ENCODE measurements at places on chromosomes 16 and 17.

- peak; percentile 88 for DNase-seq
These were observed at the start of gene SPG7 for GRCh38 chr16:89507834-89508590. Gene SPG7, plus strand, starts transcription at chr16:89508403. Its CDS starts 15 bp downstream, at chr16:89508418.

- DNase-seq, result no peak
These were observed 38.2 kb downstream of the MAF start for GRCh38 chr16:79562166-79562823.

- DNase-seq, result no peak
These were observed 49.1 kb upstream of the SLC25A19 start for GRCh38 chr17:75338335-75338734.

GRCh38 chr17:40535924-40536294 lies 29.4 kb downstream of the CCR7 start:
- no peak for DNase-seq

- no peak for DNase-seq
These were observed 78.5 kb downstream of the WWOX start for GRCh38 chr16:78177987-78178386.

DNA sequence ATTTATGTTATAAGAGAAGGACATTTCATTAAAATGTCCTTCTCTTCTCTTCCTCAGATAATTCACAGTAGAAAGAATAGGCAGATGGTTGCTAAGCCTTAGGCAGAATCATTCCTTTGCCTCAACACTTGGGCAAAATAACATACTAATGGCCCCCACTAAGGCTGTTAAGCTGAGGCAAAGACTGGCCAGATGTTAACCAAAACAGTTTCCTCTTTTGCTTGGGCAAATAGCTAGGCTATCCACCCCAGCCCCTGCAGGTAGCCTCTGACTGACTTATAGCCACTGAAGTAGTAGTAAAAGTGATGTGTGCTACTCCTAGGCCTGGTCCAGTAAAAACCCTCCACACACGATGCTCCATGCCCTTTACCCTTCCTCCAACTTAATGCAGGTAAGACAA lies 55.2 kb downstream of the SPAG9 start:
- no peak for DNase-seq

DNA sequence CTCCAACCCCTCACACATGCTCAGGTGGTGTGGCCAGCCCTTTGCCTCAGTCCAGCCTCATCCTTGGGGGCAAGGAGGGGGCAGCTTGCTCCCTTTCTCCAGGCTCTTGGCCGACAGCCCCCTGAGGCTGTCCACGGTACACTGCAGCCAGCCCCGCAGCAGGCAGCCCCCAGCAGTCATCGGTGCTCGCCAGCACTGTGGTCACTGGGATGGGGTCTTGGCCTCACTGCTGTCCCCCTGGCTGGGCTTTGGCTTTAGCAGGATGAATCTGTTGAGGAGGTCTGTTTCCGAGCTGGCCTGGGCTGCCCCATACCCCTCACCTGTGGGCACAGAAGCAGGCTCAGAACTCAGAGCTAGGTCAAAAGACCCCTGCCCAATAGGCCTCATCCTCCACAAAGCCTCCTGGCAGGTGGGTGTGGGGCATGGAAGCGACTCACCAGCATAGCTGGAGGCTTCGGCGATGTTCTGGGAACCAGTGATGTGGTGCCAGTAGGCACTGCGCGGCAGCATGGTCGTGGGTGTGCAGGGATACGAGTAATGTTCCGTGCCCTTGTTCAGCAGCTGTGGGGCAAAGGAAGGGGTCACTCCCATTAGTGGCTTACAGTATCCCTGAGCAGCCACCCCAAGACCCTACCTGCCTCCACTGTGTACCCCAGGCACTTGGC lies 10.8 kb downstream of the POLR2C start:
- no peak for DNase-seq

DNA sequence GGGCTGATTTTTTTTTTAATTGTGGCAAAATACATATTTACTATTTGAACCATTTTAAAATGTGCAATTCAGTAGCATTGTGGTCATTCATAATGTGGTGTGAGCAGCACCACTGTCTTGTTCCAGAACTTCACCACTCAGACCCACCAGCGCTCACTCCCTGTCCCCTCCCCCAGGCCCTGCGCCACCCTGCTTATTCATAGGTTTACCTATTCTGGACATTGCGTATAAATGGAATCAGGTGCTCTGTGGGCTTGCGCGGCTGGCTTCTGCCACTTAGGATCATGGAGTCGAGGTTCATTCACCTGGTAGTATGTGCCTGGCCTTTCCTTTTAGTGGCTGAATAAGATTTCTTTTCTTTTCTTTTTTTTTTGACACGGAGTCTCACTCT lies 59.4 kb downstream of the NT5M start:
- no peak for DNase-seq

GRCh38 chr17:40531051-40531991 lies 29.9 kb upstream of the TNS4 start:
- DNase-seq, result peak; percentile 19

GRCh38 chr17:59238906-59239305 lies 18.6 kb downstream of the GDPD1 start:
- no peak for DNase-seq

GRCh38 chr17:64596439-64596838 lies 65.7 kb downstream of the SMURF2 start:
- no peak for DNase-seq

GRCh38 chr16:70572926-70573270 lies 49.3 kb downstream of the SF3B3 start:
- DNase-seq, result no peak

- no peak for DNase-seq
These were observed 44.6 kb upstream of the GSE1 start for GRCh38 chr16:85568519-85568918.

DNA sequence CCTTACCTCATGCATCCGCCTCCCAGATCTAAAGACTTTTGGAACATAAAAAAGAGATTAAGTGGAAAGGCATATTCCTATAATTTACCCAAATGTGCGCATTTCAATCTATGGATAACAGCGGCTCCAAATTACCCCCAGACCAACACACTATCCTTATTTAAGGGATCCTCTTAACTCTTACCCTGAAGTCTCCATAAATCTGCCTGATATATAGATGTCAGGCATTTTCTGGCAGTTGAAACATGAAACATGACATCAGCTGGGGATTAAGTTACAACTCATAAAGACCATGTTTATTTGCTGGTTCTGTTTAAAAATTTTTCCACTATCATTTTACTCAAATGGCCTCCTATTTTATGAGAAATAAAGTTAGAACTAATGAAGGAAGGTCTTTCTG lies 478.5 kb upstream of the SALL1 start:
- no peak for DNase-seq

DNA sequence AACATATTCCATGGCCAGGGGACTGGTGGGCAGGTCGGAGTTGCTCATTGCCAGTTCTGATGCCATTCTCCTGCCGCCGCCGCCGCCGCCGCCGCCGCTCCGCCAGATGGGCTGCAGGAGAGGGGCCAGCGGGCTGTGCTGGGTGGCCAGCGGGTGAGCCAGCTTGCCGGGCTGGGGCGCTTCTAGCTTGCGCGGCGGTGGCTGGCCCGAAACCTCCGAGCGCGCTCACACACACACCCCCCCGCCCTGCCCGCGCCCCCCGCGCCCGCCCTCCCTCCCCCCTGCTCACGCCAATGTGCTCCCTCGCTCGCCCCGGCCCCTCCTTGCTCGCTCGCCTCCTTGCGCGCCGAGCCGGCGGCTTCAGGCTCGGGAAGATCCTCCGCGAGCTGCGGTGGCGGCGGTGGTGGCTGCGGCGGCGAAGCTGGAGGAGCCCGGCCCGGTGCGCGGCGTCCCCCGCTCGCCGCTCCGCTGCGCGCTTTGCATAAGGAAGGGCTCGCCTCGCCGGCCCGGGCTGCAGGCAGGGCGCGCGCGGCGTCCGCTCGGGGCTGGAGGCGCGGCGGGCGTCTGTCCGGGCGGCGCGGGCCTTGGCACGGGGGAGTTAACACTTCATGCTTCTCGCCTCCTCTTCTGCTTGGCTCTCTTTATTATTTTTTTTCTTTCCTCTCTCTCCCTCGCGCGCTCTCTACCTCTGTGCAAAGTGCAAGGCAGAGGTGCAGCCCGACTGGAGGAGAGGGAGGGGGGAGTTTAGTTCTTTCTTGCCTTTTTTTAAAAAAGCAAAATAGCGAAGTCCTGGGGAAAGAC lies 500 bp downstream of the MAF start:
- DNase-seq, result peak; percentile 79

- no peak for DNase-seq
These were observed 317.9 kb downstream of the MAP2K6 start for GRCh38 chr17:69732272-69732918.

DNA sequence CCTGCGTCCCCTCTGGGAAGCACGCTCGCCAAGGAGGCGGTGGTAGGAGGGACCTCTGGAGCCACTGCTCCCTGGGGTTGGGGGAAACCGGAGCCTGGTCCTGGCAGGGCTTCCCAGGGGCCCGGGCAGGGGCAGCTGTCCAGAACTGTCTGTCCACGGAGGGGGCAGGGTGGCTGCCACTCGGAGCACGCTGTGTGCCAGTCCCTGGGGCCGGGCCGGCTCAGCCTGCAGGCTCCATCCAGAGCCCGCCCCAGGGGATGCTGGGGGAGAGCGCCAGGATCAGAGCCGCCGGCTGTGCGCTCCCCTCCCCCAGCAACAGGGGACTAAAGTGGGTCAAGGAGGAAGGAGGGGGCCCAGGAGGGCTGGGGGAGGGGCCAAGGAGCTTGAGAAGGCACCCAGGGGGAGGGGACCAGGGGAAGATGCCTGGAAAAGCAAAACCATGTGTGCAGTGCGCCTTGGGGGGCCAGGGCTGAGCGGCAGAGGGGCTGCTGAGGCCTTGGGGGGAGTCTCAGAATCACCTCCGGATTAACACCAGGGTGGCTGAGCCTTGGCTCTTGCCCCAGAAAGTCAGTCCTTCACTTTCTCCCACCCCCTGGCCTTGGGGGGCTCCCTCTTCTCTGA lies 21.3 kb downstream of the ZNF423 start:
- peak; percentile 82 for DNase-seq

DNA sequence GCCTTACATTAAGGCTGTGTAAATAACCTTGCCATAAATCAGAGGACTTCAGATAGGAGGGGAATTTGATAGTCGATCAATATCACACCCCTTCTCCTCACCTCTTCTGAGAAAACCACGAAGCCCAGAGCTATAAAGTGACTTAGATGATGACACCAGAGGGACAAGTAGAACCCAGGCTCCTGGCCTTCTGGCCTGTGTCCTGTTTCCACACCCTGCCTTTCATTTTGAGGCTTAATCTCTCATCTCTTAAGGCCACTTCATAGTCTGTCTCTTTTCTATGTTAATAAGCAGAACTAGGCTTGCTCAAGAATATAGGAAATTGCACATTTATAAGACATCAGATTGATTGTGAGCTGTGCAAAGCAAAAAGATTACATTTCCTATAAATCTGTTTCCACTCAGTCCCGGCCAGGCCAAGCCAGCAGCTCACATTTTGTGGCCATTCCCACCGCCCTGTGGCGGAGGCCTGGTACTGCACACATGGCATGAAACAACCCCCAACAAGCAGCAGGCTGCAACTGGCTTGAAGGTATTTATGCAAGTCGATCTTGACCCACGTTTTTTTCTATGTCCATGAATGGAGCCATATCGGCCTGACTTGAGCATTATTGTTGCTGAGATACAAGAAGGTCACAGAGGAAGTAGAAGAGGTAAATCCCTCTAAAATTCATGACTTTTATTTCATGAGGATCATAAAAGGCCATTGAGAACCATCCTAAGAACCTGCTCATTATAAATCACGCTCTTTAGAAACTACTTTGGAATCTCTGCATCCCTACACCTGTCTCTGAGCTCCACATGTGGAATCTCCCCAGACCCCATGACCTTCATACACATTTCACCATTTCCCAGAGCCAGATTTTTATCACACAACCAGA lies 93.7 kb downstream of the PMP22 start:
- DNase-seq, result peak; percentile 68

DNA sequence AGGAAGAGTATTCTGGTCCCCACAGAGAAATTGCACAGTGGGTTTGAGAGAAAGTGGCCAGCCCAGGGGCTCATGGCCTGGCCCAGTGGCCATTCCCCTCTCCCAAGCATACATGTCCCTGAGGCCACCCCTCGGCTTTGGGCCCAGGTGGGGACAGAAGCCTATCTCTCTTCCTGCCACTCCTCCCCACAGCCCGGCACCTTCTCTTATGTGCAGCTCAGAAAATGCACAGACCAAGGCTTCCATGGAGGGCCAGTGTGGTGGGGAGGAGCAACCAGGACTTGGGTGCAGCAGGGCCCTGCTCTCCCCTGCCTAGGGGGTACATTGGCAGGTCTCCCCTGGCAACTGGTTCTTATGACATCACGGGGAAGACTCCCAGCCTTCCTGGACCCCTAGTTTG lies at the start of gene C16orf90:
TSS of gene C16orf90 (minus strand) at position 314 of the 400 bp plus-strand sequence. CDS start at position 246, 68 bp downstream.
- DNase-seq, result no peak

- no peak for DNase-seq
These were observed 206.2 kb downstream of the ANKFN1 start for GRCh38 chr17:56359518-56359917.
